Right forelimb (tissue), 1 donor: ENCODE measurements at places on chromosomes 7 and 10.

GRCh38 chr7:78703391-78703790, 750.1 kb downstream of the MAGI2 start:
- DNase-seq: no peak

DNA sequence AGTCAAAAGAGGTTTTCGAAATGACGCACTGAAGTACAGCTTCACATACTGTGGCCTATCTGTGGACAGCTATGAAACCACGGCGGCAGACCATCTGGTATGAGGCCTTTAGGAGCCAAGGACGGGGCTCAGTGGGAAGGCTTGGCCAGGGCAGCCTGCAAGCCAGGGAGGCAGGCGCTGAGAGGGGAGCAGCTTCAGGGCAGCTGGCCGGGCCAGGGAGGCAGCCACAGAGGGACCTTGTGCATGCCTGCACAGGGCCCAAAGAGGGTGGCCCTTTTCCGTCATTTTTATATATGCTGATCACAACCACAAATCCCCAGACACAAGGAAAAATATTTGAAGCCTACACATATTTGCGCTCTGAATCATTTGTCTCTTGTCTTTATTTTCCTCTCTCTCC, 13.5 kb downstream of the CALD1 start:
- no peak for DNase-seq

DNA sequence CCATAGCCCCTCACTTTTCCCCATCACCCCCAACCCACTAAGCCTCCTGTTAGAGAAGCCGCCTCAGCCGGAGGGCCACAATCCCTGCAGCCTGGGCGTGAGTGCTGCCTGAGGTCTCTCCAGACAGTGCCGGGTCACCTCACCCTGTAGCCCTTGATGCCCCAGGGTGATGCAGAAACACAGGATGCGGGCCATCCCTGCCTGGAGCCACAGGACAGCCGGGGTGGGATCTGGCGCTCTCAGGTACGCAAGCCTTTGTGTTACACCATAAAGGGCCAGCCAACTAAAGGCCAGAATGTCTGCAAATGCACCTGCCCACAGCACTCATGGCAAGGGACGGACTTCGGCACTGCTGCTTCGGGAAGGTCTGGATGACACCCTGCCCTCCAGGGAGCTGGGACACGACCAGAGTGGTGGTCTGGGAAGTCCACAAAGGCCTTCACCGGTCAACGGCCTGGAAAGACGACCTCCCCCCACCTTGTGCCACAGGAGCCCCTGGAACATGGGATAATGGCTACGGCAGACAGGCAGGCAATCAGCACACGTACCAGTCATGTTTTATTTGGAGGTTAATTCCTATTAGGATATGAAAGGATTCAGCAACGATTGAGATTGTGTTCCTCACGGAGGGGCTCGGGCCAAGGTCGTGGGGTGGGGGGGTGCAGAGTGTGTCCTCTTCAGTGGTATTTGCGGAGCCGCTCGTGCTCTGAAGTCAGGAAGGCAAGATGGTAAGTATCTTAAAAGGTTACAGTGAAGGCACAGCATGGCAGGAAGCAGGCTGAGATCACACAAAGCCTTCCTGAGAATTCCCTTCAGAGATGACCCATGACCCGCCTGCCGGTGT, 8.1 kb downstream of the ATP5MF start:
- DNase-seq: no peak

DNA sequence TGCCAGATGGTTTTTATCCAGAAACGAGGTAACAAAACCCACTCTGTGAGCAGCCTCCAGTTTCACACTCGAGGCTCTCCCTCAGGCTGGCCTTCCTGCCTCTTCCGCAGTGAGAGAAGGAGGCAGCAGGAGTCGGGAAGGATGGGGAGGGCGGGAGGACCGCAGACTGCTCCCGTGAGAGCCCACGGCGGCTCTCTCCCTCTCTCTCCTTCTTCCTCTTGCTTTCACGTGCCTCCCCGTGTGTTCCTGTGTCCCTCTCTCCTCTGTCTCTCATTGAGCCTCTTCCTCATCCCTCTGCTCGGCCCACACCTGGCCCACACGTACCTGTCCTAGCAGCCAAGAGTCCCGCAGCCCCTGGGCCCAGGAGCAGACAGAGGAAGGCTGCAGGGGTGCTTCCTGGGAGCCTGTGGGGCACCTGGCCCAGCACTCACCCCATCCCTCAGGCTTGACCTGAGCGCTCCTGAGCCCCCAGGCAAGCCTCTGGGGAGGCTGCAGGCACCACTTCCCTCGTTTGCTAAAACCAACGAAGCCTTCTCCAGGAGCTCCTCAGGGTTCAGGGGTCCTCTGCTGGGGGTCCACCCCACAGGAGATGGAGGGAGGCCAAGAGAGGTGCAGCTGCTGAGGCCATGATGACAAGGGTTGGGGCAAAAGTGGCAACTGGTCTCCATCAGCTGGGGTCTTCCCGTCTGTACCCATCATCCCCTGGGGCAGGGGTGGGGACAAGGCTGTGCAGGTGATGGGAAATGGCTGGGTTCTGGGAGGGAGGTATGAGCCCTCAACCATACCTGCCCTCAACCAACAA, 13.6 kb downstream of the SPOCK2 start:
- DNase-seq: no peak

GRCh38 chr7:47897831-47898230, 50.4 kb downstream of the PKD1L1 start:
- no peak for DNase-seq

DNA sequence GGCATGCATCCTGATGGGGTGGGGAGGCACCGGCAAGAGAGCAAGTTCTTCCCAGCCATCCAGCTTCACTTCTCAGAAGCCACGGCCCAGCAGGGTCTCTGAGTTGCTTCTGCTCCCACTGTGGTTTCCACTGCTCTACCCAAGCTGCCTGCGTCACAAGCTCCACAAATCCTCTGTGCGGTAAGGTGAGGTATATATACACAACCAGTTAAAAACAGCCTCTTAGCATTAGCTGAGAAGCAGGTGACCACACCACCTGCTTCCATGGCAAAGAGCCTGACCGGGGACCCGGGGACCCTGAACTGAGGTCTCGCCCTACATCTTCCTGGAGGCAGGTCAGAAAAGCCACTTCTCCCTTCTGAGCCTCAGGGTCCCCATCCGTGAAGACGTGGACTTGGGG, 46.9 kb upstream of the NPFFR1 start:
- DNase-seq: no peak

GRCh38 chr10:70801854-70802253, 13.9 kb upstream of the SGPL1 start:
- DNase-seq: no peak

- no peak for DNase-seq
These were observed 12.0 kb downstream of the YWHAG start for GRCh38 chr7:76346778-76347177.

DNA sequence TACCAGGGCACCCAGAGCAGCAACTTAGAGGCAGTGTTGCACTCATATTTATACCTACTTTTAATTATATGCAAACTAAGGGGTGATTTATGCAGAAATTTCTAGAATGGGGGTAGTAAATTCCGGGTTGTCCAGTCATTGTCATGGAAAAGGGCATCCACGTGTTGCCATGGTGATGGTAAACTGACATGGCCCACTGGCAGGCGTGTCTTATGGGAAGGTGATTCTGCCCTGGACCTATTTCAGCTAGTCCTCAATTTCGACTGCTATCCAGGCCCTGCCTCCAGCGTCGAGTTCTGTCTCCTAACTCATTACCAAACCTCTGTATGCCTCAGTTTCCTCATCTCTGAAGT, 12.8 kb downstream of the SNX8 start:
- DNase-seq: no peak

GRCh38 chr7:25427721-25428120, 199.4 kb upstream of the NPVF start:
- DNase-seq: no peak
